ENCODE measurements at places on chromosomes 4 and X.

- DNase-seq: no peak
Measured at GRCh38 chr4:182495645-182496385, 252.6 kb downstream of the TENM3 start.

- DNase-seq: no peak
Measured at GRCh38 chr4:133839326-133839725, 362.3 kb downstream of the PABPC4L start.

GRCh38 chrX:45063319-45064095, 137.2 kb downstream of the DIPK2B start:
- DNase-seq: no peak

- DNase-seq: no peak
Measured at GRCh38 chrX:112643721-112644120, 36.0 kb downstream of the LHFPL1 start.

GRCh38 chr4:150423074-150423473, 158.9 kb upstream of the MAB21L2 start:
- no peak for DNase-seq
